ENCODE measurements at places on chromosomes 2 and 18.

- no peak for DNase-seq
These were observed 33.7 kb downstream of the BOK start for GRCh38 chr2:241592126-241592845.

- DNase-seq, result no peak
These were observed 330.8 kb downstream of the NUP35 start for GRCh38 chr2:183455056-183455455.

- DNase-seq, result no peak
These were observed 504.7 kb downstream of the KCNJ3 start for GRCh38 chr2:155203178-155203577.

- no peak for DNase-seq
These were observed 50.3 kb upstream of the EPC2 start for GRCh38 chr2:148594216-148594615.

- DNase-seq, result no peak
These were observed 79.7 kb downstream of the ZDBF2 start for GRCh38 chr2:206354129-206354528.

GRCh38 chr2:231563378-231563961 lies 29.2 kb upstream of the TEX44 start:
- DNase-seq, result no peak

DNA sequence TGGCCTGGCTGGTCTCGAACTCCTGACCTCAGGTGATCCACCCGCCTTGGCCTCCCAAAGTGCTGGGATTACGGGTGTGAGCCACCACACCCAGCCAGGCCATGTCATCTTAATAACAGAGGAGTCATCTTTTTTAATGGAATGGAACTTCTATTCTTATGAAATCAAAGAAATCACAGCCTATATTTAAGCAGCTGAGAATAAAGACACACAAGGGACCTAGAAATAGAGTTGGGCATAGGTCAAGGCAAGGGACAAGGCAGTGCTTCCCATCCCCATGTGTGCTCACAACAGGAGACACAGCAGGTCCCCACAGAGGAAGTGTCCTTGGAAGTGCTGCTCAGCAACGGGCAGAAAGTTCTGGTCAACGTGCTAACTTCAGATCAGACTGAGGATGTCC lies 3.2 kb downstream of the SNX17 start:
- no peak for DNase-seq

GRCh38 chr2:217789736-217790181 lies 213.0 kb downstream of the TNS1 start:
- no peak for DNase-seq

GRCh38 chr2:132804051-132804450 lies 134.0 kb upstream of the LYPD1 start:
- no peak for DNase-seq

- DNase-seq, result no peak
These were observed 548.9 kb upstream of the CDH2 start for GRCh38 chr18:28725876-28726275.

GRCh38 chr2:28419443-28420270 lies 27.0 kb downstream of the FOSL2 start:
- DNase-seq, result no peak

DNA sequence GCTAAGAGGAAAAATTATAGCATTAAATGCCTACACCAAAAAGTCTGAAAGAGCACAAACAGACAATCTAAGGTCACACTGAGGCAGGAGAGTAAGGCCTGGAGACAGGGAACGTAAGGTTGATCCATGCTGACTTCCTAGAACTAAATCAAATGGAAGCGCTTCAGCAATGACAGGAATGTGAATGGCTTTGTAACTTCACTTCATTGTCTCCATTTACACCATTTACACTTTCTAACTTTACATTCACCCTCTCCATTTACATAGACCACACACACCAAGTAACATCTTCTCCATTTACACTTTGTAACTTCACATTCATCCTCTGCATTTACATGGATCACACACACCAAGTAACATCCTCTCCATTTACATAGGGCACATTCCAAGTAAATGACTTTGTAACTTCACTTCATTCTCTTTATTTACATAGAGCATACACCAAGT lies 103.1 kb upstream of the SPATS2L start:
- DNase-seq, result no peak

GRCh38 chr2:106624787-106625380 lies 137.7 kb downstream of the CD8B2 start:
- DNase-seq, result no peak

GRCh38 chr2:150133623-150134022 lies 353.8 kb downstream of the RND3 start:
- DNase-seq, result no peak

GRCh38 chr2:10864251-10864650 lies 47.5 kb upstream of the KCNF1 start:
- no peak for DNase-seq

DNA sequence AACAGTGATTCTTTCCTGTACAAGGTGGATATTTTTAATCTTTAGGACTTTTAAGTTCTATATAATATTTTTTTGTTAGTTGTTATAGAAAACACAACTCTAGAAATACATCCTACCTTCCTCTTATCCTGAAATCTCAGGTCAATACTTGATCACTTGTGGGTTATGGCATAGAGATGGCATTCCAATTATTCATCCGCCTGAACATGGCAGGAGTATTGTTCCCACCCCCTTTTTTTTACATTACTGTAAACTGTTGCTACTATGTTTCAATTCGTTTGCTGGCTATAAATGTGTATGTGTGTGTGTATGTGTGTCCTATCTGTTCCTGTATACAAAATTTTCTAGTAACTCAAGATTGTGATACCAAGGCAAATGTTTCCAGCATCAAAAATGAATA lies 43.3 kb upstream of the FN1 start:
- DNase-seq, result no peak

DNA sequence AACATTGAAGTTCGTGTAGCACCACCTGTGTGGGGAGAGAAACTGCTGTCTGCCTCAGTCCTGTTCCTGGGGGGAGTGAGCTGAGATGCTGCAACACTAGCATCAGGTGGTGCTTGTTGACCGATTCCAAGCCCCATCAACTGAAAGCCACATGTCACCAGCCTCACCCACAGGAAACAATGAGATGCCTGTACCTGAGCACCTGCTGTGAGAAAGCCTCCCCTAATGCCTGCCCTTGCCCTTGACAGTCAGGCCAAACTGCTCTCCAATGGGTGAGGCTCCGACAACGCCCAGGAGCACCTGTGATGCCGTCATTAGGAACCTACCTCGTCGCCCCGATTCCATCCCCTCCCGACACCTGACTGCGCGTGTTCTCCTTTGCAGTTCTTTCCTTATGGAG lies 104.6 kb downstream of the SMC6 start:
- no peak for DNase-seq

DNA sequence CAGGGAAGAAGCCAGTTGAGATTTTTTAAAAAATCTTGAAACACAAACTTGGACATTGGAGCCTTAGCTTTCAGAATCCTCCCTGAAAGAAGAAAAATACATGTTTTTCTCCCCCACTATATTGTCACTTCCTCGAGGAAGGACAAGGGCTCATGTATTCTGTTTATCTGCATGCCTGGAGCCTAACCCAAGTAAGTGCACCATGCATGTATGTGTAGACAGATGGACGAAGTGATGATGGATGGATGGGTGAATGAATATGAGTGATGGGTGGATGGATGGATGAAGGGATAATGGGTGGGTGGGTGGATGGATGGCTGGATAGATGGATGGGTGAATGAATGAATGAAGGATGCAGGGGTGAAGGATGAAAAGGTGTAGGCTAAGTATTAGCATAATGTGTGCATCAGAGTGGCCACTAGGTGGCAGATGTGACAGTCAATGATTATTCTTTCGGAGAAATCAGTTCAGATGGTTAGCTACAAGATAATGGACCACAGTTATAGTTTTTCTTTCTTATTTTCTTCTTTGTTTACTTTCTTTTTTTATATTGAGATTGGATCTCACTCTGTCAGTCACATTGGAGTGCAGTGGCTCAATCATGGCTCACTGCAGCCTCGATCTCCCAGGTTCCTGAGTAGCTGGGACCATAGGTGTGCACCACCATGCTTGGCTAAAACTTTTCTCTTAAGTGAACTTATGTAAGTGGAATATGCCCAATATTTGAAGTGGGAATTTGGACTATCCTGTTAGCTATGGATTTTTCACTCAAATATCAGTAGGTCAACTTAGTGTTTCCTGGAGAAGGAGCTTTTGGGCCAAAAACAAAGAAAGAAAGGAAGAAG lies 18.5 kb upstream of the CCDC93 start:
- DNase-seq, result no peak

DNA sequence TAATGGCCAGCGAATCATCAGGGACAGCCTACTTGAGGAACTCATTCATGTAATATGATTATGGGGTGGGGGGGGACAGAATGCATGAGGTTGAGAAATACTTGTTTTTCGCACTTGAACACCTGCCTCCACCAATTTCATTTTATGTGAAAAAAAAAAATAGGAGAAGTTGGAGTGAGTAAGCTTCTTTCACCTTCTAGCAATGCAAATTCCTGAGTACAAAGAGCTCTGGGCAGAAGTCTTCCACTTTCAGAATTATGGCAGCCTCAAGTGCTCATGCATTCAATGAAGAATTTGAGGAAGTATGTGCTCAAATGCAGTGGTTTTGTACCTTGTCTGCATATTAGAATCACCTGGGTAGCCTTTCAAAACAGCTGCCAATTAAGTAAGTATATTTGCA lies 40.1 kb upstream of the GPD2 start:
- no peak for DNase-seq

GRCh38 chr2:156436497-156437085 lies 412 bp downstream of the GPD2 start:
- no peak for DNase-seq

DNA sequence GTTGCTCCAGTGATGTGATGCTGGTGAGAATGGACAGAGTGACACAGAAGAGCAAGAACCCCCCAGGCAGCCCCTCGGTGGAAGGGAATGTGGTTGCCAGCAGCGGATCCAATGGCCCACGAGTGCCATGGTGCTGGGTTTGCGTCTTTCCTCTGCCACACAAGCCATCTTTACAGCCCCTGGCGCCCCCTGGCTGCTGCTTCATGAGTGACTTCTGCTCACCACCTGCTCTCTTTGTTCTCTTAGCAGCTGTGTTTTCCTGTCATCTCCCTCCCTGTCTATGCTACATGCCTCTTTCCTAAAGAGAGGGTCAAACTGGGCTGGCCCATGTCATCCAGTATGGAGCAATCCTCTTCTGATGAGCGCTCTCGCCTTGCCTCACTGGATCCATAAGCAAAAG lies 300.0 kb upstream of the SMIM21 start:
- DNase-seq, result no peak

- DNase-seq, result no peak
These were observed 52.6 kb downstream of the SH2D6 start for GRCh38 chr2:85470850-85471800.

- DNase-seq, result no peak
These were observed 639.7 kb downstream of the STK39 start for GRCh38 chr2:167607731-167608130.

- DNase-seq, result no peak
These were observed 15.1 kb upstream of the RHOB start for GRCh38 chr2:20431772-20432171.

GRCh38 chr2:34102339-34102738 lies 503.2 kb upstream of the FAM98A start:
- DNase-seq, result no peak

DNA sequence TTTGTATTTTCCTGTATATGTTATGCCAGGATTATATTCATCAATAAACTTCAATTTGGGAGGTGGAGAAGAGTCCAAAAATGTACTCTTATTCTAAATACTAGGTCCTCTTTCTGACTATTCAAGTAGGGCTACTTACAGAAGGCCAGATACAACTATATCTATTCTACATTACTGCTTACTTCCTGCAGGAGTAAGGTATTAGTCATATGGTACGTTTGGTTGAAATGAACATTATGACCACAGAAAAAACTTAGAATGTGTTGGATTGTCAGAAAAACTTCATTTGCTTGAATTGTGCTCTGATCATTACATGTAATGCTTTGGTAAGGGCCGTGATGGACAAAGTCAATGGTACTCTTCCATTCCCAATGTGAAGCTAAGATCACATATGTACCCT lies 35.0 kb downstream of the STAT4 start:
- no peak for DNase-seq

GRCh38 chr18:61335684-61336555 lies 2.7 kb downstream of the CDH20 start:
- no peak for DNase-seq

- no peak for DNase-seq
These were observed 7.8 kb downstream of the ALKAL2 start for GRCh38 chr2:279956-280649.

- no peak for DNase-seq
These were observed 27.3 kb downstream of the ZAP70 start for GRCh38 chr2:97740590-97741182.

DNA sequence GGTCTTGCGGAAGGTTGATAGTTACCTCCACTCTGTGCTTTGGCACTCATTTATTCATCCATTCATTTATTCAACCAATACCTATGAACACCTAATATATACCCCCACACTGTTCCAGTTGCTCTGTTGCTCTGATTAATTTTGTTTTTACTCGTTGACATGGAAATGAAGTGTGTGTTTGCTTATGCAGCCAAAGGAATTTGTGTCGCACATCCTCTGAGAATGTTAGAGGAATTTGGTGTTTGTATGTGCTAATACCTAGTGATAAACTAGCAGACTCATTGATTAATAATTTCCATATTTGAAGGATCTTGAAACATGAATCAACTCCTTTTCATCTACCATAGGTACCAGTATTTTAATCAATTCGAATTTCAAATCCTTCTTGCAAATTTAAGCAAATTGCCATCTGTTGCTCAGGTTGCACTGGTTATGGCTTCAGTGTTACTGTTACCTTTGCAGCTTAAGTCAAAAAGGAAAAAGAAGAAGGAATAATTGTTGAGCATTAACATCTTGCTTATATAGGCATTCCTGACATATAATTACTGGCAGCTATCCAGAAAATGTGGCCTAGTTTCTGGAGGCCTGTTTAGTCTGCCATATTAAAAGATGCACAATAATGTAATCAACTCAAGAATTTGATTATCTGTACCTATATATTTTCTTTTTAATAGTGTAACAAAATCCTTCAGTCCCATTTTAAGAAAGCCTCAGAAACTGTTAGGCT lies 25.7 kb upstream of the CRIM1 start:
- DNase-seq, result no peak

- DNase-seq, result no peak
These were observed 27.8 kb upstream of the SERTAD2 start for GRCh38 chr2:64681479-64681967.

- DNase-seq, result no peak
These were observed 89.2 kb upstream of the FAM117B start for GRCh38 chr2:202545523-202545922.

DNA sequence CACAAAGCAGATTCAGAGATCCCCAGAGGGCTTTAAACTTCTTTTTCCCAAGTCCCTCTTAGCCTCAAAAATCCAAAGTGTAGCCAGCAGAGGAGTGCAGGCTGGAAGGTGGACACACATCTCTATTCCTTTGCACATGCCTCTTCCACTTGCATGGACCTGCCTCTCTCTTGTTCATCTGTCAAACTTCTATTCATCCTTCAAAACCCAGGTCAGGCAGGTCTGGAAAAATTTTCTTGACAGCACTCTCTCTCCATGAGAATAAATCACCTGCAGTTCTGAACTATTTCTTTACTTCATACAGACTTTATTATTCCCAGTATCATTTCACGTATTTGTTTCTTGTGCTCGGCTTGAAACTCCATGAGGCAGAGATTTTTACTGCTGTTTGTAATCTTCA lies 127.5 kb downstream of the SS18 start:
- no peak for DNase-seq

- no peak for DNase-seq
These were observed 2.3 kb upstream of the SLC20A1 start for GRCh38 chr2:112643488-112643887.

- DNase-seq, result no peak
These were observed 296 bp downstream of the TTC21B start for GRCh38 chr2:165953306-165953654.

Data from stimulated activated CD4-positive, alpha-beta T cell treated with anti-CD3 and anti-CD28 coated beads, Interleukin-1b, Interleukin-23, amount 100 ng/mL, for 1 hour (primary cell).